Trophoblast cell (in vitro differentiated cells and primary cell): ENCODE measurements at places on chromosomes 7 and 10.

GRCh38 chr7:64907641-64908326, 4.7 kb downstream of the ZNF273 start:
- DNase-seq: no peak

DNA sequence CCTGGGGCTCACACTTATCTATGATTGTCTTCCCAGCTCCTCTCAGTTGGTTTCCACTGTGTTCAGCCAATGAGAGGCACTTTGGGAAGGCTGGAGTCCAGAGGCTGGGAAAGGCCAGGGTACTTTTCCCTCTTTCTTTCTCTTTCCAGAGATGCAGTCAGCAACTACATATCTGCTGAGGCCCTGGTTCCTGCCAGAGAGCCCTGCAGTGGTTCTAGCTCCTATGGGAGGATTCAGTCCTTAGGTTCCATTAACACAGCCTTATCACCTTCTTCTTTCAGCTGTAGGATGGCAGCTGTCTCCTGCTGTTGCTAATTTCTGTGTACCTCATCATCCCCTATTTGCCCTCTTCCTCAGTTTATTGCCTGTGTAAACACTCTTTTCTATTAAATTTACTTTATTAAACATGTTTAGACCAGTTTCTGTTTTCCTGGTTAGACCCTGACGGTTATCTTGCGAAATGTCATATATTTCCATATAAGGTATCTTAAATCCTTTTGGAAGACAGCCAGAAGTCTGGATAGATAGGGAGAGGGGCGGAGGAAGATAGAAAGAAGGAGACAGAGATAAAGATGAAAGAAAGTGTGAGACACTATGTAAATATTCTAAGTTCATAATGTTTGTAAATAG, 100.3 kb downstream of the HGF start:
- no peak for DNase-seq

GRCh38 chr7:89094269-89094668, 298.7 kb upstream of the TEX47 start:
- no peak for DNase-seq

- DNase-seq: no peak
These were observed 451.2 kb downstream of the SEMA3D start for GRCh38 chr7:84735677-84736076.

DNA sequence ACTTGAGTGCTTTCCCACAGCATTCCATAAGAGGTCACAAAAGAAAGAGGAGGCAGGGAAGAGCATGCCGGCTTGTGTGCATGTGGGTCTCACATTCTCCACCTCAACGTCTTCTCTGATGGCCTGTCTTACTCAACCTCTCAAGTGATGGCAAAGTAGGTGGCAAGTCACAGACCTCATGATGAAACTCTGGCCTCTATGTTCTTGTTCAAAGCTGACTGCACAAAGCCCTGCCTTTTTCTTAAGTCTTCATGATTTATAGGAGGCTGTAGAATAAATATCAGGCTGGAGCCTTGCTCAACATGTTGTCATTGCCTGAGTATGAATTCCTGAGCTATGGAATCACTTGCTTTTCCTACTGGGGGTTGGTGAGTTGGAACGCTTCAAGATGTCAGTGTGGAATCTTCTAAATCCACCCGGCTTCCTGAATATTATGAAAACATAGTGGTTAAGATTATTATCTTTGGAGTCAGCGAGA, 213.6 kb upstream of the INHBA start:
- peak; percentile 94 for DNase-seq

- DNase-seq: peak; percentile 6
These were observed 25.4 kb downstream of the CYP2C9 start for GRCh38 chr10:94963901-94964300.

DNA sequence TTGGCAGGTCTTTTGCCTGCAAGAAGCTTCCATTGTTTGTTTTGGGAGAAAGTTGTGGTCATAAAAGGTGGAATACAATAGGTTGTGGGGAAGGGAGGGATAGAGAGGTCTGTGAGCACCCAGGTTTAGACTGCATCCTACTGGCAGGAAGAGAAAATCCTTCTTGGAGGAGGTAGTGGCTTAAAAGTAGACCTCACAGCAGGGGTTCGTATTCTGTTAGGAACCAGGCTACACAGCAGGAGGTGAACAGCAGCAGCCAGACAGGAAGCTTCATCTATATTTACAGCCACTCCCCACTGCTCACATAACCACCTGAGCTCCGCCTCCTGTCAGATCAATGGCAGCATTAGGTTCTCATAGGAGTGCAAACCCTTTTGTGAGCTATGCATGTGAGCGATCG, 245.3 kb downstream of the NSUN6 start:
- DNase-seq: no peak

- no peak for DNase-seq
These were observed 4.7 kb downstream of the SUFU start for GRCh38 chr10:102508506-102508905.

DNA sequence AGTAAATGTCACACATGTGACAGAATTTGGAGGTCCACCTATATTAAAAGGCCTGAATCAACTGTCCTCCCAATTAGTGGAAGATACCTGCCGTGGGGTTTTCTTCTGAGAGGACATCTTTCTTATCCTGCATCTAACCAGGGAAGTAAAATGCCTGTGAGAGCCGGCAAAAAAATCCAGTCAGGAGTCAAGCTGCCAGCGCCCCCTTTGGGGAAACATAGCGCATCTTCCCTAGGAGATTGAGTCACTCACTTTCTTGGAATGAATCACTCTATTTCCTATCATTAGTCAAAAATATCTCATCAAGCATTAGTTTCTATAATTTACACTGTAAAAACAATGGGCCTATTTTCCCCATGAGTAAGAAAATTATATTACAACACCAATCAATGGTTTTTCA, 66.4 kb upstream of the ANK3 start:
- DNase-seq: no peak

- DNase-seq: no peak
These were observed 506 bp upstream of the FAM170B start for GRCh38 chr10:49134327-49134726.

- DNase-seq: no peak
These were observed 550.4 kb downstream of the TCERG1L start for GRCh38 chr10:130761032-130761575.

GRCh38 chr7:120857588-120858573, at the start of gene TSPAN12:
Gene TSPAN12, minus strand, starts transcription at chr7:120858144. Its CDS starts 1,381 bp downstream, at chr7:120856763.
- peak; percentile 84 for DNase-seq

DNA sequence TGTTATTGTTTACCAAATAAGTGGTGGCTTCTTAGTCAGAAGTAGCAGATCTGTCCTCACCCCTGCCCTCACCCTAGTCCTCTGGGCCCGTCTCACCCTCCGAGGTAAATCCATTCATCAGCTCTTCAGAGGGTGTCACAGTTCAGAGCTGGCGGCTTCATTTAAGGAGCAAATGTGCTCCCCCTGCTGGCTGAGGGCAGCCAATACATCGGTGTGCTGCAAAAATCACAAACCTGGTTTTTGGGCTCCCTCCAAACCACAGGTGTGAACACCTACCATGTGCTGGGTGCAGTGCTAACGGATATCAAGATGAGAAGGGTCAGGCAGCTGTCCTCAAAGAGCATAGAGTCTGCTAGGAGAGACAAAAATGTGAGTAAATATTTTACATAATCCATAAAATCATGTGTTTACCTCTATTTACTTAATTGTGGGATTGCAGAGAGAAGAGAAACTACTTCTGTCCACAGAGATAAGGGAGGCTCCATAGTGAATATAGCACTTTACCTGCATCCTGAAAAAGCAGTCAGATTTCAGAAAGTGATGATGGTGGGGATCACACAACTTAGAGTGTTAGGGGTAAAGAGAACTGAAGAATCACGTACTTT, 15.5 kb upstream of the CRTAC1 start:
- DNase-seq: peak; percentile 49

- DNase-seq: no peak
These were observed 62.6 kb downstream of the CLIP2 start for GRCh38 chr7:74351836-74352235.

- no peak for DNase-seq
These were observed 4.7 kb downstream of the ZNF488 start for GRCh38 chr10:47379445-47379785.

DNA sequence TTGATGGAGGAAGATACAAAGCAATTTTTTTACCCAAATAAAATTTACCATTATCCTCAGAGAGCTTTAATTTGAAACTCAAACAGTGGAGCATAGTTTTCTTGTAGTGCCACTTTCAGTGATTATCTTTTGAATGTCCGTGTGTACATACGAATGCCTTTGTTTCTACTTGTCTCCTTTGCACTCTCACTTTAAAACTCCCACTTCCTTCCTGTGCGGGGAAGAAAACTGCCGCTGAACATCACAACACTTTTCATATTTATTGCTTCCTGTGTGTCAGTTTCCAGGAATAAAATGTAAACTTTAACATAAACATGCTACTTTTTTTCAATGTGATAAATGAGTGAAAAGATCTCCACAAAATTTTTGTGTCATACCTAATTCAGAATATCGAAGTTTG, 102.4 kb downstream of the SEMA3A start:
- no peak for DNase-seq

- DNase-seq: no peak
These were observed 112.8 kb upstream of the CARD11 start for GRCh38 chr7:3156508-3156907.

DNA sequence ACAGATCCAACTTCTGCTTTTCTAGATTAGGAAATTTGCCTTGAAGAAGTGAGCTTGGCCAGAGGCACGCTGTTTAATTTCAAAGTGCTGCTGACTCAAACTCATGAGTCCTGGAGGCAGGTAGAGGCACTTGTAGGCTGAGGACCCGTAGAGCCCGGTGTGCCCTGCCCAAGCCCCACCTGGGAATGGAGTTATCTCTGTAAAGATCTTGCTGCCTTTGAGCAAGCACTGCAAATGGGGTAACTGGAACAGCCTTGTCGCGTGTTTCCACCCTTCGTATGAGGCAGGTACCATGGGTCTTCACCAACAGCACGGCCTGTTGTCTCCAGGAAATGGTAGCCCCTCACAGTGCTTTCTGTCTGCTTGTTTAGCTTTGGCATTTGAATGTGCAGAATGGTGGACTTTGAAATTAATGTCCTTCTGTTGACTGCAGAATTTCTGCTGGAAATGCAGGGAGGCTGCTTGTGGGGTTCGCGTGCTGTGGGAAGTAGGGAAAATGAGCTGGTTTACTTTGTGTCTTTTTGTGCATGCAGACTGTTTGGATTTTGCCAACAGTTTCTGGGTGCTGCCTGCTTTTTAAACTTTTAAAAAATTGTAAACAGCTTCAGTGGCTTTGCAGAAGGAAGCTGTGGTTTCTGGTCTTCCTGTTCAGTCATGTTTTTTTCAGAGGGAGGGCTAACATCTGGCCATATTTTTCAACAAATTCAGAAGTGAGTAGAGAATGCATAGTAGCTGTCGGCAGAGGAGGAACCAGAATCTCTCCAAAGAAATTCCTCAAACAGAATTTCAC, 27.2 kb downstream of the CCM2 start:
- DNase-seq: peak; percentile 72

DNA sequence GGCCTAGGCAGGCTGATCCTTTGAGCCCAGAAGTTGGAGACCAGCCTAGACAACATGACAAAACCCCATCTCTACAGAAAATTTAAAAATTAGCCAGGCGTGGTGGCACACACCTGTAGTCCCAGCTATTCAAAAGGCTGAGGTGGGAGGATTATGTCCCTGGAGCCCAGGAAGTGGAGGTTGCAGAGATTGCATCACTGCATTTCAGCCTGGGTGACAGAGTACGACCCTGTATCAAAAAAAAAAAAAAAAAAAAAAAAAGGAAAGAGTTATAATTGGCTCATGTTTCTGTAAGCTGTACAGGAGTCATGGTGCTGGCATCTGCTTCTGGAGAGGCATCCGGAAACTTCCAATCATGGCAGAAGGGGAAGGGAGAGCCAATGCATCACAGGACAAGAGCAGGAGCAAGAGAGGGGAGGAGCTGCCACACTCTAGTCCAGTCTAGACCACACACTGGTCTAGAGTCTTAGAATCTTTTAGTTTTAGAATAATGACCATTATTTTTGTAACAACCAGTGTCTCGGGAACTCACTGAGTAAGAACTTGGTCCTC, 16.8 kb downstream of the DOCK1 start:
- DNase-seq: peak; percentile 47

DNA sequence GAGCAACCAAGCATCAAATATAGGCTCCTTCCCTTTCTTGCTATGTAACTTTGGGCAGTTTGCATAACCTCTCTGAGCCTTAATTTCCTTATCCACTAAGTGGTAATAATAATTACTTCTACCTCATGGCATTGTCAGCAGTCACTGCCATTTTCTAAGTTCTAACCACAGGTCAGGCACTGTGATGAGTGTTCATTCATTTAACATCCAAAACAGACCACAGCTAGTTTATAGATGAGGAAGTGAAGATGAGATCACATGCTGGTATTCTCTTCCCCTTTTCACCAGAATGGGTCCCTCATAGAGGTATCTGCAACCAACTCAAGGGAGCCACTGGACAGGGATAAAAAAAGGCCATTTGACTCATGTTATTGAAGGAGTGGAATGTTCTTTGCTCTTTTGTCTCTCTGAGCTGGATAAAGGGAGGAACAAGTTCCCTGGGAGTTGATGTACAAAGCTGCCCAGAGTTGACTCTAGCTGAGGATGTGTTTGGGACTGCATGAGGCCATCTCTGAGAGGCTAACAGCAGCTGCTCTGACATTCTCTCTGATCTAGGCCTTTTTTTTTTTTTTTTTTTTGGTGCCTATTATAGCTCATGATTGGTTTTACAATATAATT, 65.0 kb downstream of the DNAJC12 start:
- peak; percentile 11 for DNase-seq

GRCh38 chr7:133428876-133429275, 176.0 kb downstream of the EXOC4 start:
- DNase-seq: no peak

DNA sequence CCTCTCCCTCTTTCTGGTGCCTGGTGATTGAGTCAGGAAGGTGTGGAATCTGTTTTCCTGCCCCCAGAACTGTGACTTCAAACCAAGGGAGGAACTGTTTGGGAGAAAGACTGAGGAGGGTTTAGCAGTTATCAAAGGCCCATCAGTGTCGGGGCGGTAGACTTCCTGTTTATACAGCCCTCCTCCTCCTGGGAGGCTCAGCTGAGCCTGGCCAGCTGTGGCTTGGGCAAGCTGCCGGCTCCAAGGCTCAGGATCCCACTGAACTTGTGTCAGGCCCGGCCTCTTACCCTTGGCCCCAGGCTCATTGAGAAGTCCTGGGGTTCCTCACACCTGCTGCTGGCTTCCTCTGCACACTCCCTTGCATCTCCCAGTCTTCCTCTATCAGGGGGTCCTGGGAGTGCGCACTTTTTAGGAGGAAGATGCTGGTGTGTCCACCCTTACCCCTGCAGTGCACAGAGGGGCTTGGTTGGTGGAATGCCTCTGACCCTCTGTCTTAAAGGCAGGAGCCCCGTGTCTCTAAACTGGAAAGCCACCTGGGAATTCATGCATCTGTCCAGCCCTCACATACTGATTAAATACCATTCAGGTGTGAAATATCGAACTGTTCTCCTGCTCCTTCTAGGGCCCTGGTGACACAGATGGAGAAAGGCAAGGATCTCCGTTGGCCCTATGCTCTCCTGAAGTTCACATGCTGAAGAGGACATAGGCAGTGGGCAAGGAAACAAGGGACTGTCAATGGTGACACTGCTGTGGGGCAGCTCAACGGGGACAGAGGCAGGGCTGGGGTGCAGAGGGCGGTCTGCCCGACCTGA, 32.4 kb downstream of the CXCL12 start:
- no peak for DNase-seq

DNA sequence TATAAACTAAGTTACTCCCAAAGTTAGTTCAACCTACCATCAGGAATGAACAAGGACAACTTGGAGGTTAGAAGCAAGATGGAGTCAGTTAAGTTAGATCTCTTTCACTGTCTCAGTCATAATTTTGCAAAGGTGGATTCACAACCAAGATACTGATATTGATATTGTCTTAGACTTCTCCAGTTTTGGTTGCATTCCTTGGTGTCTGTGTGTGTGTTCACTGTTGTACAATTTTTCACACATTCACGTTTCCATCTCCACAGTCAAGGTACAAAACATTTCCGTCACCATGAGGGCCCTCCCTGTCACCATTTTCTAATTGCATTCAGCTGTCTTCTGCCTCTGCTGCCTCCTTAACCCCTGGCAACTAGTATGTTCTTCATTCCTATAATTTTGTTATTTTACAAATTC, 41.1 kb downstream of the AKR1E2 start:
- no peak for DNase-seq
